ENCODE measurements at places on chromosomes 3 and 15.

DNA sequence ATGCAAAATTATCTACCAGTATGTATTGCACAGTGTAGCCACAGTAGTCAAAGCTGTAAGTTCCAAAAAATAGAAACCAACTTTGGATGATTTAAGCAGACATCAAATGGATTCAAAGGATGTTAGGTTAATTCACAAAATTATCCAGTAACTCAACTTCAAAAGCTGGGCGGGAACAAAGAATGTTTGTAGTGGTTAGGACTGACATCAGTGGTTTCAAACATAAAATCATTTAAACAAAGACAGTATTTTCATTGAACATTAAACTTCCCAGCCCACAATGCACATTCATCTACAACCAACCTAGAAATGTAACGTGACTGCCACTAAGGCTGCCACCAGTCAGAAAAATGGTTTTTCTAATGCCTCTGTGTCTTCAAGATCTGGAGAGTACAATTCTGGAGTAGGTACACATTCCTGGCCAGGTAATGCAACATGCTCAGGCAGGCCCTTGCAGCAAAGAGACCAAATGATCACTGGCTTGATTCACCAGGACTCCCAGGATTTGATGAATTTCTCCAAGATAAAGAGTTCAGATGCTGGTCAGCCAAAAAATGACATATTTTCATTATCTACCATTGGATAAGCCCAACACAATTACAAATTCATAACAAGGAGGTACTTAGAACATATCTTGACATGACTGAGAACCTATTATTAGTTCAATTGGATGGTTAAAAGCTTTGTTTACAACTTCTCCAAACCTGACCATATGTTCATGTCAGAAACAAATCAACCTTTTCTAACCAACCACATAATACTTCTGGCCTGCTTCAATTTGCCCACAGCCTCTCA lies 189.8 kb upstream of the CNTN4 start:
- no peak for DNase-seq

- no peak for DNase-seq
These were observed 291.9 kb downstream of the MAGI1 start for GRCh38 chr3:65746848-65747247.

GRCh38 chr3:62577153-62577552 lies 203.8 kb upstream of the FEZF2 start:
- no peak for DNase-seq

- no peak for DNase-seq
These were observed 220.3 kb upstream of the HES1 start for GRCh38 chr3:193915613-193916012.

GRCh38 chr15:42152196-42152920 lies 4.1 kb downstream of the PLA2G4F start:
- no peak for DNase-seq

DNA sequence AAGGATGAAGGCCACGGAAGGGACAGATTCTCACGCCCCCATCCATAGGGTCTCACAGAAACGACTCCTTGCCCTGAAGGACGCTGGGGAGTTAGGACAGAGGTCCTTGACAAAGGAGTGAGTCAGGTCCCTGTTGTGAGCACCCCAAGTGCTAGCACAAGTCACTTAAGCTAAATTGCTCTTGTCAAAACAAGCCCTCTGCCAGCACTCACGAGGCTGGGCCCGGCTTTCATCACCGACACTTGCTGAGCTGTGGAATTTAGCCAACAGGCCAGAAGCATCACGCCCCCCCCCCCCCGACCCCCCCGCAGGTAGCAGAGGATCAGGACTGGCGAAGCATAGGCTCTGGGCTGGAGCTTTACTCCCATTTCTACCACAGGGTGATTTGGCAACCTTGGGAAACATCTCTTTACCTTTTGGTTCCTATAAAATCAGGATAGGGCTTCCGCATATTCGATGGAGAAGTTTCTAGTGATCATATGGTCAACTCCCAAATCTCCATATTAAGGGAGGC lies 75.4 kb downstream of the ADCY5 start:
- no peak for DNase-seq

DNA sequence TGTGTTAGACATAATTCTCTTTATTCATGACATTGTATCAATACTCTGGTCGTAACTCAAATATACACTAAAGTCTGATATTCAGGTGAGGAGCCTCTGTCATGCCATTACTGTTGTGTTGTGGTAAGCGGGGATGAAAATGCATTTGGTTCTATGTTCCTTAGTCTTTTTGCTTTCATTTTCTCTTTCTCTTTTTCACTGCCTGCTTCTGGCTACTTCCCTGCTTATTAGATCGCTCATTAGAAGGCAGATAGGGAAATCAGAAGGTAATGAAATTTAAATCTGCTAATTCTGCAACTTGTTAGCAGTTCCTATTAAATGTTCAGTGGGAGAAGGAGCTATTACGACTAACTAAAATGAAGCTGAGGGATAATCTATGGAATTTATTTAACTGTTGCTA lies 345.0 kb downstream of the GRM7 start:
- DNase-seq: no peak

DNA sequence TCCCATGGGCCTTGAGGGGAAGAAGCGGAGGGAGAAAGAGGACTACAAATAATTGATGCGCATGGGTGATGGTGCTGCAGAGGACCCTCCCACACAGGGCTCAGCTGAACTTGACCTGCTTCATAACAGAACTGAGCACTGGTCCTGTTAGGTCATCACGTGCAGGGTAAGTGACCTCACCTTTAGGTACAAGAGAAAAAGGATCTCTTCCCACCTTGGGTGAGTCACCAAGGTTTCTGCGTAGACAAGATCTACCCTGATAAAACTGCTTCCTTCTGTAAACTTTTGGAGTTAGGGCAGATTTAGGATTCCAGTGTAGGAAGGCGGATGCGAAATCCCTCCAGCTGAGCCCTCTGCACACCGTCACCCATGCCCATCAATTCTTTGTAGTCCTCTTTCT lies 67.1 kb downstream of the FEM1B start:
- DNase-seq: no peak

DNA sequence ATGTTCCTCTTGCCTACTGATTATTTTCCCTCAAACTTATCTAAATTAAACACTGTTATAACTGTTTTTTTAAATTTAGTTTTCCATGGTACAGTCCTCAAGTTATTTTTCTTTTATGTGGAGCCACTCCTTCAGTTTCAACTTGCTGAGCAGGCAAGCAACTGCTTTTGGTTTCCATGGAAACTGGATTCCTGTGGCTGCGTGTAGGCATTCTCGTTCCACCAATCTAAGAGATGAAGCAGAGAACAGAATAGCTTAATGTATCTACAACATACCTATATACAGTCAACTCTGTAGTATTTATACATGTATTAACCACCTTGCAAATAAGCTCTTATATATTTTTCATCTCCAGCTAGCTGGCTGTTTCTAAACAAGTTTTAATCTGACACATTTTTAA lies 25.8 kb upstream of the ANXA2 start:
- no peak for DNase-seq

GRCh38 chr3:194142156-194142910 lies 6.4 kb downstream of the HES1 start:
- DNase-seq: no peak
